ENCODE measurements at places on chromosomes 3 and 15.

DNA sequence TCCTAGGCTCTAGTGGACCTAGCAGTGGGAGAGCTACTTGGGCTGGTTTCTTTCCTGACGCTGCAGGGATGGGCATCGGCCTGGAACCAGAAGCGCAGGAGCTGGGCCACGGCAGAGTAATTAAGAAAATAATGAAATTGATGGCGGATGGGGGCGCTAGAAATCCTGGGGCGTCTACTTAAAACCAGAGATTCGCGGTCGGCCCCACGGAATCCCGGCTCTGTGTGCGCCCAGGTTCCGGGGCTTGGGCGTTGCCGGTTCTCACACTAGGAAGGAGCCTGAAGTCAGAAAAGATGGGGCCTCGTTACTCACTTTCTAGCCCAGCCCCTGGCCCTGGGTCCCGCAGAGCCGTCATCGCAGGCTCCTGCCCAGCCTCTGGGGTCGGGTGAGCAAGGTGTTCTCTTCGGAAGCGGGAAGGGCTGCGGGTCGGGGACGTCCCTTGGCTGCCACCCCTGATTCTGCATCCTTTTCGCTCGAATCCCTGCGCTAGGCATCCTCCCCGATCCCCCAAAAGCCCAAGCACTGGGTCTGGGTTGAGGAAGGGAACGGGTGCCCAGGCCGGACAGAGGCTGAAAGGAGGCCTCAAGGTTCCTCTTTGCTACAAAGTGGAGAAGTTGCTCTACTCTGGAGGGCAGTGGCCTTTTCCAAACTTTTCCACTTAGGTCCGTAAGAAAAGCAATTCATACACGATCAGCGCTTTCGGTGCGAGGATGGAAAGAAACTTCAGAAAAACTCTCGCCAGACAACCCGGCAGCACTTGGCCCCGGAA, 6.1 kb downstream of the SOX14 start:
- DNase-seq = no peak

- DNase-seq = no peak
These were observed 1.3 kb upstream of the AEN start for GRCh38 chr15:88619796-88620195.

- no peak for DNase-seq
These were observed 102.7 kb downstream of the VPS8 start for GRCh38 chr3:184914628-184915027.

DNA sequence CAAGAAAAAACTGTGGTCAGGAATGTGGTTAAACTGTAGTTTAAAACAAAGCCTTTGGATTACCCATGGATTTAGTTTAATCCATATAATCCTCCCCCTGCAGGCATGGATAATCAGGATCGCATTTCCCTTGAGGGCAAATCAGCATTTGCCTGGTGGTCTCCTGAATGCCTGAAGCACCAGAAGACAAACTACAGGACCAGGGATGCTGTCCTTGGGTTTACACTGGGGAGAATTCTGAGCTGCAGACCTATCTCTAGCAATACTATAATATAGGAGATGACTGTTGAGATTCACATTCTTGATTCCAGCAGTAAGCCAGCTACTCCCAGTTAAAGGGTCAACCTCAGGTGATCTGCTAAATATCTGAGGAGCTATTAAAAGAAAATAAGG, 10.6 kb downstream of the PIK3CB start:
- no peak for DNase-seq

DNA sequence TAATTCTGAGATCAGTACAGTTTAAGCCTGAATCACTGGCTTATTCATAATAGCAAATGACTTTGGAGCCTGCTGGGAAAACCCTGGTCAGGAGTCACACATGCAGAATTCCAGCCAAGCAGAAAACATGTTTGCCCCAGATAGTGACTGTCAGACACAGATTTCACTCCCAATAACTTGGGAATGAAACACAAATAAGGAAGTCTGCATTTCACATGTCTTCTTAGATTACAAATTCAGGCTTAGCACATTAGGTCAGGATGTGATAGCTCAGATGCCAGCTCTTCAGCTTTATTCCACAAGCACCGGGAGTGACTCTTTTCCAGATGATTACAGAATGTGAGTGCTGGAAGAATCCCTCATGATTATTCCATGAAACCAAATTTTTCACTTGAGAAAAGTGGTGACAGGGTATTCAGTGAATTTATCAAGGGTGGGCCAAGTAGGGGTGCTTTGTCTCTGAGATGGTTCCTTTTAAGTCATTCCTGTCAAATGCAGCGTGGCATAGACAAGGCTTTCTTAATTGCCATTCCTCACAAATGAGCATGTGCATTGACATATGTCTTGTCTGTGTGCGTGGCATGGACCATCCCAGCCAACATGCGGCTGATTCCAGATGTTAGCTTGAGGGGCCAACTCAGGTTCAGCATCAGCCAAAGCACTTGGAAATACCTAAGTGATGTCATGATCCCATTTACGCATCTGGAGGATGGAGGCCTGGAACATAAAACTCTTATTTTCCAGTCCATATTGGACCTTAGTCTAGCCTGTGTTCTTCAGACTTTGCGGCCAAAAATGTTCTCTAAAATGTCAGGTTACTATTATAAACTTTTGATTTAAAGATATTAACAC, 191.0 kb downstream of the EPHB1 start:
- no peak for DNase-seq

DNA sequence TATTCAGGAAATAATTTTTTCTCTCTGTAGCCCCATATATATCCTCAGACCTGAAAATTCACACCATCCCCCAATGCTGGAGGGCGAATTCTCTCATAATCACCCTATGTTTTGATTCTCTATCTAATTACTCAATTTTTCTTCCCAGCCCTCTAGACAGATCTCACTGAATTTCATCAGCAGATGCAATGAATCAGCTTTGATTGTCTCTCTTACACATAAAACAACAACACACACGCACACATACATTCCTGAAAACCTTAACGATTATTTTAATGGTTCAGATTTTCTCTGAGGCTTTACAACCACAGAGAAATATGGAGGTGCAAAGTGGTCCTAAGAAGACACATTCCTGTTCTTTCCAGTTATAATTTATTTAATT, 11.1 kb downstream of the RBMS3 start:
- no peak for DNase-seq

DNA sequence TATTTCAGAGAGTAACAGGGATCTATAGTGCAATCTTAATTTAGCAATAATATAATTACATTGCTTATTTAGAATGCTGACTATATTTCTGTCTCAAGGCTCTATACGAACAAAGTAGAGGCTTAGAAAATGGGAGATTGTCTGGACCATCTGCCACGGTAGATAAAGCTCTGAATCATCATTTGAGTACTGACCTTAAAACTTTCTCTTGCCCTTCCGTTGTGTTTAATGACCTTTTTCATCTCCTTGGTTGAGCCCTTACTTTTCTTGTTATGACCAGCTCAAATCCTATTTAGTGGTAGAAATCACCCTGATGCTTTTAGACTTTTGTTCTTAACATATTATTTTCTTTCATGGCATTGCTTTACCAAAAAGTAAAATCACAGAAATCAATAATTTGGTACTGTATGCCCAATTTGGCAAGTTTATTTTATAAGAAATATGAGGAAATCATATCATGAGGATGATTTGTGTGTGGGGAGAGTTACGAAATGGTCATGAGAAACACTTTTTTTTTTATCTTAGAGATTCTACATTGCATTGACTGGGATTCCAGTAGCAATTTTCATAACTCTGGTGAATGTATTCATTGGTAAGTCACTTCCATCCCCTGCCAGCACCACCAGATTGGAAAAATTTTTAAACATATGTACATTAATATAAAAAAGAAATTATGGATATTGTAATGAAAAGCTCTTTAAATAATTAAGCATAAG, 11.0 kb downstream of the NDUFB5 start:
- no peak for DNase-seq

DNA sequence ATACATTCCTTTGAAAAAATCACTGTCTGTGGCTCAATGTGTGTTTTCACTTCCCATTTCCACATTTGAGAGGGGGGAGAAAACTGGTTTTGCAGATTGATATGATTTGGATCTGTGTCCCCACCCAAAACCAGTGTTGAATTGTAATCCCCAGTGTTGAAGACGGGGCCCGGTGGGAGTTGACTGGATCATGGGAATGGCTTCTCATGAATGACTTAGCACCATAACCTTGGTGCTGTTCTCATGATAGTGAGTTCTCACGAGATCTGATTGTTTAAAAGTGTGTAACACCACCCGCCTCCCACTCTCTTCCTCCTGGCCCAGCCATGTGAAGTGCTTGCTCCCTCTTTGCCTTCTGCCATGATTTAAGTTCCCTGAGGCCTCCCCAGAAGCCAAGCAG, 16.1 kb downstream of the TMEM207 start:
- DNase-seq = no peak

DNA sequence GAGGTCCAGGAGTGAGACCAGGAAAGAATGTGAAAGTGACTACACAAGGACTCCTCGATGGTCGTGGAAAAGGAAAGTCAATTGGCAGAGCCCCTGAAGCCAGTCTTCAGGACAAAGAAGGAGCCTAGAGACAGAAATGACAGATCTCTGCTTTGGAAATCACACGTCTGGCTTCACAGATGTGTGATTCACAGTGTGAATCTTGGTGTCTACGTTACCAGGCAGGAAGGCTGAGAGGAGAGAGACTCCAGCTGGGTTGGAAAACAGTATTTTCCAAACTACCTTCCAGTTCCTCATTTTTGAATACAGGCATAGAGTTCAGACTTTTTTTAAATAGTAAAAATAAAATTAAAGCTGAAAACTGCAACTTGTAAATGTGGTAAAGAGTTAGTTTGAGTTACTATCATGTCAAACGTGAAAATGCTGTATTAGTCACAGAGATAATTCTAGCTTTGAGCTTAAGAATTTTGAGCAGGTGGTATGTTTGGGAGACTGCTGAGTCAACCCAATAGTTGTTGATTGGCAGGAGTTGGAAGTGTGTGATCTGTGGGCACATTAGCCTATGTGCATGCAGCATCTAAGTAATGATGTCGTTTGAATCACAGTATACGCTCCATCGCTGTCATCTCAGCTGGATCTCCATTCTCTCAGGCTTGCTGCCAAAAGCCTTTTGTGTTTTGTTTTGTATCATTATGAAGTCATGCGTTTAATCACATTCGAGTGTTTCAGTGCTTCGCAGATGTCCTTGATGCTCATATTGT, 6.0 kb downstream of the CCR2 start:
- no peak for DNase-seq

- DNase-seq = no peak
These were observed 78.5 kb downstream of the RPLP1 start for GRCh38 chr15:69530991-69531664.

DNA sequence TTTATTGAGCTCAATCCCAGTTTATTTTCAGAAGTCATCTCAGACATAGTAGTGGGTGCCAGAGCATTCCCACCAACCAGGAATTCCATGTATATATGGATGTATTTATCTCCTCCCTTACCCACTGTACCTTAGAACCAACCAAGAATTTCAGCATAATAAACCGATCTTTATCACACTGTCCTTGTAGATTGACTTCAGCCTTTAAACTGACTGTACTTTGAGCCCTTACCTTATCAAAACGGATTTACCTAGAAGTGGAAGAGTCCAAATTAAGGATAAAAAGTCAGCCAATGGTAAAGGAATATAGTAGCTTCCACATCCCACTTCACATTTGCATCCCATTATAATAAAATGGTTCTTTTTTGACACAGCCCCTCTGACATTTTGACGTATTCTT, 37.9 kb downstream of the GATM start:
- no peak for DNase-seq

DNA sequence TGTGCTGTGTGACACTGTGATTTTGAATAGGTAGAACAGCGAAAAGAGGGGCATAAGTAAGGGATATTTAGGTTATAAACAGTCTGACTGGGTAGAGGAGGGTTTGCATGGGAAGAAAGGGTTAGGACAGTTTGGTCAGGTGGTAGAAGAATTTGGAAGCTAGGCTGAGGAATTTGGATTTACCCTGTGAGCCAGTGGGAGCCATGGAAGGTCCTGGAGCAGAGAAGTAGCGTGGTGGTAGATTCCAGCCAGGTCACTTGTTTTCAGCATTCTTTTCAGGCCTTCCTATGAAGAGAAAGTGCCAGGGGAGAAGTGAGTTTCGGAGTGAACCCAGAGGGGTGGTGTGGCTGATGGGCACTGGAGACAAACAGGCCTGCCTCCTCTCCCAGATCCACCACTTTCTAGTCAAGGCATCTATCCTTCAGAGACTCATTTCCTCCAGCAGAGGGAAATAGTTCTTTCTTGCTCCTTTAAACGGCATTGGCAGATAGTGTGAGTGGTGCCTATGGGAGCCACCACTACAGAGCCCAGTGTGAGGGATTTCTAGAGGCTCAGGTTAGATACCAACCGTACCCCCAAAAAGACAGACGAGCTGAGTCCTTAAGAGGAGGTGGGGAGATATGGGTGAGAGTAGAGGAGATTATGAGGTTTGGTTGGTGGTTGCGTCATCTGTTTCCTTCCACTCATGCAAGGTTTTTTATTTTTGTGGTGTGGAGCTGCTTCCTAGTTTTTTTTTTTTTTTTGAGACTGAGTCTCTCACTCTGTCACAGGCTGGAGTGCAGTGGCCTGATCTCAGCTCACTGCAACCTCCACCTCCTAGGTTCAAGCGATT, 21.2 kb downstream of the PXK start:
- DNase-seq = no peak

DNA sequence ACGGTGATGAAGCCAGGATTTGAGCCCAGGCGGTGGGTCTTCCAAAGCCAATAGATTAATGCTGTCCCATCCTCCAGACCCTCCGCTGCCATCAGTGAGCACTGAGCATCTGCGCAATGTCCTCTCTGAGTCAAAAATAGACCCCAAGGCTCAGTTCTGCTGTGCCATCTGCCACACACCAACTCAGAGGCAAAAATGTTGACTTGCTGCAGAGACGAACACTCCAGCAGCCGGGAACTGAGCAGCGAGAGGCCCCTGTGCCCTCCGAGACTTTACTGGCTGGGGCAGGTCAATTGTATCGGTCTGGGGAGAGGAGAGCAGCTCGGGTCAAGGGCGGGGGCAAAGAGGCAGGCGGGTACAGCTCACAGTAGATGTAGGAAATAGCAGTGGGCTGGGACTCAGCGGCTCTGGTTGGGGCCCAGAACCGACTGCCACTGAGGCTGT, 41.5 kb upstream of the ATP2B2 start:
- no peak for DNase-seq

- DNase-seq = no peak
These were observed 55.0 kb downstream of the GOLIM4 start for GRCh38 chr3:168040607-168041208.

All from activated naive CD4-positive, alpha-beta T cell (primary cell).